ENCODE measurements at places on chromosomes 2 and 18. TPM values are rescaled to one million over a fixed set of nuclear protein-coding genes. Genes with fewer than 3 reads are reported as not detected.

- H3K36me3 ChIP-seq = no peaks in the 10 kb centered on the region
- no peak for DNase-seq
- H3K27me3 ChIP-seq = peaks cover 2% of the 10 kb centered on the region
- H3K4me1 ChIP-seq = no peaks in the 10 kb centered on the region
- no peak overlapping the region for H3K27ac ChIP-seq
- no peak overlapping the region for H3K4me3 ChIP-seq
Observed at GRCh38 chr2:149161481-149162225, 123.2 kb downstream of the LYPD6B start.

DNA sequence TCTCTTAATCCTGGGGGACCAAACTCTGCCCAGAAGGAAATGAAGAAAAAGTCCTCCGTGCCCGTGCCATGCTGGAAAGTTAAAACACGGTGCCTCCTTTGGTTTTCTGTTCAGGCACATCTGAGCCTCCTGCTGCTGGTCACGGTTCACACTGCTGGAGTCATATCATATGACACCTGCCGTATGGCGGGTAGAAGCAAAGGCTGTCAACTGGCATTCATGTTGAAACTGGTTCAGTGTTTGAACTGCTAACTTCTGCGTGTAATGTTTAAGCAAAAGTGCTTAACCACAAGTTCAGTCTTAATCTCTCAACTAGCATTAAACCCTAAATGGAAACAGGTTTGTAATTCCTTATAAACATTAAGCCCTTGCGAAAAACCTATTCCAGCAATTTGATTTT lies 3.1 kb downstream of the STK39 start:
- H3K36me3 ChIP-seq = no peaks in the 10 kb centered on the region
- peak overlapping the region; percentile 56 for H3K27ac ChIP-seq
- H3K4me1 ChIP-seq = peaks cover 71% of the 10 kb centered on the region
- H3K4me3 ChIP-seq = peak overlapping the region; percentile 83

Gene AQP12A
- not detected for total RNA-seq

DNA sequence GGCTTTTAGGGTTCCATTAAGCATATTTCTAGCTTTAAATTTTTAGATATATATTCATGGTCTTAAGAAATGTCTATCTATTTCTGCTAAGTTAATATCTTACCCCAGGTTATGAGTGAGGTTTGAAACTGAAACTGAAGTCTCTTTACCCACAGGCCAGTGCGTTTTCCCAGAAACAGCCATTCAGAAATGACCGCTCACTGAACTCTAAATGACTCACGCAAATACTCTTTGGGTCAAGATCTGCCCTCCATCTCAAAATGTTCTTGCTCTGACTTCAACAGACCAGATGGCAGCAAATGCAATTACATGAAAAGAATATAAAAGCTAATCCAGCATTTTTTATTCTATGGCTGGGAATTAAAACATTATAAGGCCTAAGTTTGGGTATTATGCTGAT lies 315.2 kb downstream of the TDRD15 start:
- DNase-seq = no peak
- H3K4me1 ChIP-seq = no peaks in the 10 kb centered on the region
- no peak overlapping the region for H3K27ac ChIP-seq
- H3K27me3 ChIP-seq = no peaks in the 10 kb centered on the region
- H3K4me3 ChIP-seq = no peak overlapping the region

Gene SP9
- not detected for total RNA-seq

DNA sequence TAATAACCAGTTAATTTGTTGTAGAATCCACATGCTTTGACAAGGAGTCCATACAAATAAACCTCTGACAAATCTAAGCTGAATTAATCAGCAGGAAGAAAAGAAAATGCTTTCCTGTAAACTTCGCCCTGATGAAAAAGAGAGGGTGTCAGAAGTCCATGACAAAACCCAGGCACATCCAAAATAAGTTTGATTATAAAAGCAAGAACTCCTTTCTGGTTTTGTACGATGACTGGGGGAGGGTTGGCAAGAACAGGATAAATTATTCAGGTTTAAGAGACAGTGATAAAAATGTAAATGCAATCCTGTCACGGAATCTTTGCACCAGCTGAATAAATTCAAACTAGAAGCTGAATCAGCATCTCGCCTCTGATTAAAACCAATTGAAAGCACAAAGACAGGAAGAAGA lies 469.2 kb upstream of the TNP1 start:
- H3K36me3 ChIP-seq = no peaks in the 10 kb centered on the region
- no peaks in the 10 kb centered on the region for H3K27me3 ChIP-seq
- no peak overlapping the region for H3K27ac ChIP-seq
- H3K4me1 ChIP-seq = no peaks in the 10 kb centered on the region
- no peak for DNase-seq

Gene DLGAP1
- 5.4 TPM for total RNA-seq

Gene TUBA4B
- total RNA-seq = not detected

Gene SERPINB2
- total RNA-seq = not detected

Gene DNER
- not detected for total RNA-seq

Gene DUSP2
- total RNA-seq = 566 TPM

- no peak for DNase-seq
- H3K4me3 ChIP-seq = no peak overlapping the region
- no peaks in the 10 kb centered on the region for H3K27me3 ChIP-seq
- no peaks in the 10 kb centered on the region for H3K36me3 ChIP-seq
- no peaks in the 10 kb centered on the region for H3K4me1 ChIP-seq
Observed at GRCh38 chr18:54968807-54969206, 9.5 kb upstream of the CCDC68 start.

DNA sequence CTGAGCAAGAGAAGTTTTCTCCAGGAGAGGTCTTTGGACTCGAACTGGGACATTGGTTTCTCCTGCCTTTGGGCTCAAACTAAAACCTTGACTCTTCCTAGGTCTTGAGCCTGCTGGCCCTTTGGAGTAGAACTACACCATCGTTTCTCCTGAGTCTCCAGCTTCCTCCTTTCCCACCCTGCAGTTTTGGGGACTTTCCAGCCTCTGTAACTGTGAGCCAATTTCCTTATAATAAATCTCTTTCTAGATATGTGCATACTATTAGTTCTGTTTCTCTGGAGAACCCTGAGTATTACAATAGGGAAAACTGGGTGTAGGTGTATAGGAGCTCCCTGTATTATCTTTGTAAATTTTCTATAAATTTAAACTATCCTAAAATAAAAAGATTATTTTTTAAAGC lies 219.8 kb upstream of the AGAP1 start:
- H3K36me3 ChIP-seq = no peaks in the 10 kb centered on the region
- no peak for DNase-seq
- H3K4me3 ChIP-seq = no peak overlapping the region
- no peaks in the 10 kb centered on the region for H3K4me1 ChIP-seq
- H3K27ac ChIP-seq = no peak overlapping the region

Gene AQP12B
- not detected for total RNA-seq

- H3K4me3 ChIP-seq = no peak overlapping the region
- DNase-seq = peak; percentile 57
- H3K36me3 ChIP-seq = no peaks in the 10 kb centered on the region
- no peaks in the 10 kb centered on the region for H3K27me3 ChIP-seq
Observed at GRCh38 chr2:8544786-8545694, 136.8 kb upstream of the ID2 start.

Gene HAAO
- not detected for total RNA-seq

- H3K27me3 ChIP-seq = no peaks in the 10 kb centered on the region
- H3K27ac ChIP-seq = no peak overlapping the region
- H3K36me3 ChIP-seq = no peaks in the 10 kb centered on the region
Observed at GRCh38 chr2:180000434-180000833, 6.7 kb downstream of the CWC22 start.

DNA sequence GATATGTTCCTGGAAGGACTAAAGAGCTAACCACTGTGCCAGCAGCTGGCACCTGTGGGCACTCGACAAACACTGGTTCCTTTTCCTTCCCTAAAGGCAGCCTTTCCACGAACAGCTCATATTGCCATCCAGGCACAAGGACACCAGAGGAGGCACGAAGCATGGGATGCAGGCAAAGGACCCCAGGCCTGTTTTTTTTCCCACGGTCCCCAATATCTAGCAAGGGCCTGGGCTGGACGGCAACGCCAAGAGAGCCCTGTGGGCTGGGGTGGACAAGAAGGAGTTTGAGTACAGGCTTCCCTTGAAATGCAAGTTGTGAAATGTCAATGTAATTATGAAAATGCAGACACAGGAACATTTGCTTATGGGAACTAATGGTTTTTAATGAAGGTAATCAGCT lies 135.9 kb downstream of the CYP26B1 start:
- no peak for DNase-seq
- no peaks in the 10 kb centered on the region for H3K4me1 ChIP-seq
- H3K27me3 ChIP-seq = no peaks in the 10 kb centered on the region
- H3K27ac ChIP-seq = no peak overlapping the region
- H3K36me3 ChIP-seq = no peaks in the 10 kb centered on the region

Gene IFIH1
- total RNA-seq = 52.8 TPM

DNA sequence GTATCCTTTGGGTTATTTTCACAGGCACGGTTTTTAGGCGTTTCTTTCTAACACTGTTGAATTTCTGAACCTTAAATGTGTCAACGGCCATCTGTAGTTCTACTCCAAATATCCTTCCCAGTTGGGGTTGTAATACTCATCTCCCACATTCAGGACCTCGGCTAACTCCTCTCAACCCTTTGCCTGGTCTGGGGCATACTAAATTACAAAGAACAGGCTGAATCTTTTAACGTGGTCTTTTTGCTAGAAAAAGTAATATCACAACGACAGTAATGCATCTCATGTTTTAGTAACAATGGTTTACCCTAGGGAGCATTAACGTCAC lies 2.1 kb downstream of the RPRM start:
- H3K36me3 ChIP-seq = no peaks in the 10 kb centered on the region
- H3K4me3 ChIP-seq = no peak overlapping the region
- H3K27me3 ChIP-seq = peaks cover 25% of the 10 kb centered on the region

Gene CDK5R2
- not detected for total RNA-seq

GRCh38 chr18:58205443-58206160 lies 161.6 kb downstream of the NEDD4L start:
- H3K4me1 ChIP-seq = no peaks in the 10 kb centered on the region
- no peak overlapping the region for H3K4me3 ChIP-seq
- no peaks in the 10 kb centered on the region for H3K27me3 ChIP-seq
- no peak for DNase-seq
- H3K36me3 ChIP-seq = no peaks in the 10 kb centered on the region

Gene ARL4C
- total RNA-seq = 407 TPM

Gene DYNAP
- total RNA-seq = not detected

Gene RALB
- 21.8 TPM for total RNA-seq

- no peaks in the 10 kb centered on the region for H3K36me3 ChIP-seq
- no peaks in the 10 kb centered on the region for H3K27me3 ChIP-seq
- H3K27ac ChIP-seq = no peak overlapping the region
- no peak for DNase-seq
Observed at GRCh38 chr2:63465633-63466032, 122.6 kb downstream of the WDPCP start.

DNA sequence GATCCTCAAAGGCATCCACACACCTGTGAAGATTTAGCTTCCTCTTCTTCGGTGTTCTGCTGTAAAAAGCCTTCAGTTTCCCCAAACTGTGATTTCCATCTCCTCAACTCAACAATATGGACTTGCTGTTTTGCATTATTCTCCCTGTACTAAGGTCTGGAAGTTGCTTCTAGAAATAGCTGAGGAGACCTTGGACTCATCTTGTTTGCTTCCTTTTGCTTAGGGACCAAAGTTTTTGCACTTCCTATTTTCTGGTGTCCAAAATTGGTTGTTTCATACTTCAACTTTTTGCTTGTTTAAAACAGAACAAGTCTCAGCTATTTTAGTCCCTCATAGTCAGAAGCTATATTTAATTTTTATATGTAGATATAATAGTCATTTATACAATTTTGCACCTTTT lies 201.9 kb upstream of the COPS8 start:
- H3K27me3 ChIP-seq = peaks cover 2% of the 10 kb centered on the region
- H3K27ac ChIP-seq = no peak overlapping the region
- no peak overlapping the region for H3K4me3 ChIP-seq
- no peaks in the 10 kb centered on the region for H3K4me1 ChIP-seq

DNA sequence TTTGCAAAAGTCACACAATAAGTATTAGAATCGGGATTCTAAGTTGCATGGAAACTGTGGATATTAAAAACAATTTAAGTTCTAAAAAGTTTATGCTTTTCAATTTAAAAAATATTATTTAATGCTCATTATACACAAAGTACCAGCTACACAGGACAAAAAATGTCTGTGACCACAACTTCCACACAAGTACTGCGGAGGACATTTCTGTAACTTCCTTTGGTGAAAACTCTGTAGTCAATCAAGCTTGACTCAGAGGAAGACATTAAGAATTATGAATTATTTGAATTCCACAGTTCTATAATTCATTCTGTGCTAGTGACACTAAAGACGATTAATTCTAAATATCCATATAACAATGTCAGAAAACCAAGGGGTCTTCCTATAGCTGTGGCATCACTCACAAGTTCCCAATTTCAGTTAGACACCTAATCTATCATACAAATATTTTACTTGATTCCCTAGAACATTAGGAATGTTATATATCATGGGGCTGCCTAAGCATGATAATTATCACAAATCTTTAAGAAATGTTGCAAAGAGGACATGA lies 120.5 kb downstream of the AFF3 start:
- no peaks in the 10 kb centered on the region for H3K36me3 ChIP-seq
- DNase-seq = no peak
- no peaks in the 10 kb centered on the region for H3K27me3 ChIP-seq
- H3K27ac ChIP-seq = no peak overlapping the region

GRCh38 chr18:74702950-74703349 lies 105.3 kb downstream of the ZNF407 start:
- H3K27ac ChIP-seq = no peak overlapping the region
- DNase-seq = no peak
- no peak overlapping the region for H3K4me3 ChIP-seq
- no peaks in the 10 kb centered on the region for H3K27me3 ChIP-seq
- H3K36me3 ChIP-seq = no peaks in the 10 kb centered on the region

- H3K4me1 ChIP-seq = no peaks in the 10 kb centered on the region
- H3K36me3 ChIP-seq = no peaks in the 10 kb centered on the region
- H3K27ac ChIP-seq = no peak overlapping the region
- no peak overlapping the region for H3K4me3 ChIP-seq
- no peak for DNase-seq
- no peaks in the 10 kb centered on the region for H3K27me3 ChIP-seq
Observed at GRCh38 chr2:226137201-226137811, 662.3 kb downstream of the IRS1 start.

- DNase-seq = peak; percentile 48
- peaks cover 26% of the 10 kb centered on the region for H3K4me1 ChIP-seq
- H3K36me3 ChIP-seq = no peaks in the 10 kb centered on the region
- H3K4me3 ChIP-seq = no peak overlapping the region
- peaks cover 9% of the 10 kb centered on the region for H3K27me3 ChIP-seq
Observed at GRCh38 chr2:73175663-73176204, 26.6 kb upstream of the NOTO start.

Gene STEAP3
- not detected for total RNA-seq

Gene IL36B
- total RNA-seq = not detected

Measured in CD4-positive, CD25-positive, alpha-beta regulatory T cell (primary cell).